ENCODE measurements at places on chromosomes 6 and 20. TPM values are rescaled to one million over a fixed set of nuclear protein-coding genes. Genes with fewer than 3 reads are reported as not detected.

The CGAS gene
- 1.2 TPM for total RNA-seq

The DCDC2 gene
- total RNA-seq: 2.0 TPM

The WFDC6 gene
- not detected for total RNA-seq

GRCh38 chr20:46277602-46278001 is 30.7 kb downstream of the CDH22 start:
- DNase-seq: no peak

GRCh38 chr20:59004763-59005522 is 2.1 kb downstream of the CTSZ start:
- no peak for DNase-seq

GRCh38 chr6:24858177-24858653 is 59.5 kb upstream of the ARMH2 start:
- DNase-seq: no peak

All from occipital lobe (tissue), 3 donors.